ENCODE measurements at places on chromosomes 4 and X.

DNA sequence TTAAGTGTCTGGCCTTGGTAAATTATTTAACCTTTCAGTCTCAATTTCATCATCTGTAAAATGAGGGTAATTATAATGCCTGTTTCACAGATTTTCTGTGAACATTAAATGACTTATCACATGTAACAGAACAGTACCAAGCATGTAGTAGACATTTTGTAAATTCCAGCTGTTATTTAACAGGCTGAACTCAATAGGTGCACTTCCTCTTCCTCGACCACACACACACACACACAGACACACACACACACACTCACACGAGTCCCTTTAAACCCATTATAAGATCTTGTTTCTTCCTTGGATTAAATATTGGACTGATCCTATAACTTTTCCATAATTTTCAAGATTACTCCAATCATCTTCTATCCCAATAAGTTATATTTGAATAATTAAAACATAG is 53.4 kb upstream of the COL25A1 start:
- no peak for DNase-seq

GRCh38 chr4:150253965-150254630 is 175.9 kb downstream of the DCLK2 start:
- DNase-seq, result no peak

DNA sequence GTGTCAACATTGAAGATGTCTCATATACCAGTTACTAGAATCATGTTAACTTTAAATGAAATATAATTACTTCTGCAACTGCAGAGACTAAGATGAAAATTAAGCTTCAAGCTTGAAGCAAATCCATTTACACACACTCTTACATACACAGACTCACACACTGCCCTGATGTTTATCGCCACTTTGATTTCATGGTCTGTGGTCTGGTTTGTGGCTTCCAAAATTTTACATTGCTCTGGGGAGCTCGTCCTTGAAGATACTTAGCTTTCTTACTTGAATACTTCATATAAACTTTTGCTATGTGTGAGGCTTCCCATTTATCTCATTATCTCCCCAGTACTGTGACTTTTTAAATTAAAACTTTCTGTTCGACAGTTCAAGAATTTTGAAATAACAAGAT is 35.8 kb downstream of the ARHGEF38 start:
- no peak for DNase-seq

- no peak for DNase-seq
Observed at GRCh38 chr4:180422989-180423711, 1820.1 kb upstream of the TENM3 start.

DNA sequence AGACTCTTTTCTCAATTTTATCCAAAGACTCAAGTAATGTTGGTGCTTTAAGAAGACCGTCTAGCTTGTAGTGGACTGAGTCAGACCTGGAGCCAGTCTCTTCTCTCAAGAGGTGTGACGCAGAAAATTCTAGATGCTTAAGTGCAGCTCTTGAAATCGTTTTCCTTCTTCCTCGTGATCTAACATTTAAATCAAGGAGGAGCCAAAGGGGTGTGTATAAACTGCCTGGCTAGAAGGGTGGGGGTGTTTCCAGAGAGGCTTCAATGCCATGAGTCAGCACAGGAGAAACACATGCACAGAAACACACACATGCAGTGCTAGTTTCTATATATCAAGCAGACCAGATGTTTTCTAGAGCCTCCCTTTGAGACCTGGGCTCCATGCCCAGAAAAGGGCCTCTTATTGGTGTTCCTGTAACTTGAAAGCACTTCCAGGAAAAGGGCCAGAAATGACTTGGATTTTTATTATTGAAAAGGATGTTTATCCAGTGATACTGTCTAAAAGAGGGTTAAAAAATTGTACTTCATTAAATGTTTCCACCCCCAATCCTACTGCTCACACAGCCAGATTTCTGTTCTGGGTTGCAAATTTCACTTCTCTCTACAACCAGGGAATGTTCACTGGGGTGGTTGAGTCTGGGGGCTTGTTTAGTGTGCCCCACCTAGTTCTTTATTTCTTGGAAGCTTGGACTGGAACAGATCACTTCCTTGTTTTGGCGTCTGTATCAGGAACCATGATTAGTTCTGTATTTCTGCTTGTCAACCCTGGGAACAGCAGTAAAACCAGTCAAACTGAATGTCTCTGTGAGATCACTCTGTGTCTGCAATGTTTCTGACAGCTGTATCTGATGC is at the start of gene CLIC2:
Gene CLIC2 (minus strand): TSS at position 129 of the 851 bp plus-strand sequence. CDS start 187 bp downstream, outside the sequence.
- no peak for DNase-seq

- DNase-seq, result no peak
Observed at GRCh38 chrX:21004835-21005234, 369.4 kb upstream of the CNKSR2 start.
